ENCODE measurements at places on chromosomes 3 and 15.

DNA sequence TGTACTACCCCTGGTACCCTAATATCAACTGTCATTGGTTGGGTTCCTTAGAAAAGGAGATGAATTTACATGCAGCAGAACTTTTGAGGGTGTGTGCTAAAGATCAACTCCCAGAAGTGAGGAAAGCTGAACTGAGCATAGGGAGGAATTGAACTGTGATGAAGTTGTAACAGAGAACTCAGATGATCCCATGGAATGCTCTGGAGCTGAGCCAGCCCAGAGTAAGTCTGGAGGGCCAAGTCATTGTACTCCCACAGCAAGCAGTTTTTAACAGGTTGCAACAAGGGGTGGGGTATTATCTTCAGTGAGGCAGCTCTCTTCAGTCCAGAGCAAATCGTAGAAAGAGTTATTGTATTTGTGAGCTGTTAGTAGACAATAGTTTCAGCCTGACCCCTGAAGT, 572.3 kb downstream of the PYDC2 start:
- no peak for DNase-seq

GRCh38 chr3:31392568-31392967, 140.2 kb upstream of the STT3B start:
- DNase-seq = no peak

DNA sequence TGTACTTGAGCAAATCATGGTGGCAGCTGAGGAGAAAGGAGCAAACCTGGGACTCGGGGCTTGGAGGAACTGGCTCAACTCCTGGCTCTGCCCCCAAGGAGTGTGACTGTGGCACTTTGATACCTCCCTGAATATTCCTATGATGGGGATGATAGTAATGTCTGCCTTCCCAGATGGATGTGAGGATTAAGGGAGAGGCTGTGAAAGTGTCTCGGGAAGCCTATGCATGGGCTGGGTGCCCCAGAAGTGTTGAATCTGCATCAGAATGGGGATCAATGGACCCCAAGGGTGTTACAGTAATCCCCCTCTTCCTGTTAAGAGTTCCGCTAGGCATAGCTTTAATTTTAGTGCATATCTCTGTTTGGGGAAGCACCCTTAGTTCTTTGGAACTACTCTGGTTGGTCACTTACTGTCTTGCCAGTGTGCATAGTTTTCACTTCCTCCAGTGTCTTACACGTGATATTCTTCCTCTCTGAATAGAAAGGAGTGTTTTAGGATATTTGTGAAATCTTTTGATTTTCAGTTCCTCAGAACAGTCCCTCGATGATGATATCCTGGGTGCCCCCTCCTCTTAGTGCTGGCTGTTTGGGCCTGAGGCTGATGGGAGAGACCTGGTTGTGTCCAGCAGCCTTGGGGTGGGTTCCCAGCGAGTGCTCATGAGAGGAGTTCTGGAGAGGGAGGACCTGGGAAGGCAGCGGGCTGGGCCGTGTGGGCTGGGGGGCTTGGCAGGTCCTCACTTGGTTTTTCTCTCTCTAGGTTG, 97.5 kb downstream of the CHDH start:
- no peak for DNase-seq

GRCh38 chr3:122890720-122891220, 95.9 kb downstream of the SLC49A4 start:
- no peak for DNase-seq

DNA sequence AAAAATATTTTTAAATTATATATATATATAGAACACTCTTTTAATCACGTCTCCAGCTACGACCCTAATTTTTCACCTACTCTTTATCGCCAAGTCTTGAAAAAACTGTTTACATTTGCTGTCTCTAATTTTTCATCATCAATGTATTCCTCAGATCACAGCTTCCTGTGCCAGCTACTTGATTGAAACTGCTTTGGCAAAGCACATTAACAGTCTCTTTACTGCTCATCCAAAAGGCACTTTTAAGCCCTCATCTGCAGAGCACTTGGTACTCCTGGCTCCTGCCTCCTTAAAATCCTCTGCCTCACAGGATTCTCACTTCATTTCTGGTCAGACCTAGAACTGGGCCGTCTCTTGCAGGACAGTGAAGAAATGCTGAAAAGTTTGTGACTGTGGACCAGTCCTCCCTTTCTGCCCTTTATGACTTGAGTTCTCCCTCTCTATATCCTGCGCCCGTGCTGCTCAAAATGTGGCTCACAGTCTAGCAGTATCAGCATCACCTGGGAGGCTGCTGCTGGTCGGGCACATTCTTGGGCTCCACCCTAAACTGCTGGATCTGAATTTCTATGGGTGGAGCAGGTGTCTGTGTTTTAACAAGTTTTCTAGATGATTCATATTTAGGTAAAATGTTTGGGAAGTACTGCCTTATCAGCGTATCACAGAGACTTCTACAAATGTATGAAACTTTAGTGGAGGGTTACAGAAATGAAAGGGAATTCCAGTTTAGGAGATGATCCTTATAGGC, 196.8 kb downstream of the ADAMTSL3 start:
- DNase-seq = no peak

GRCh38 chr3:86782286-86782685, 208.7 kb downstream of the VGLL3 start:
- DNase-seq = no peak

DNA sequence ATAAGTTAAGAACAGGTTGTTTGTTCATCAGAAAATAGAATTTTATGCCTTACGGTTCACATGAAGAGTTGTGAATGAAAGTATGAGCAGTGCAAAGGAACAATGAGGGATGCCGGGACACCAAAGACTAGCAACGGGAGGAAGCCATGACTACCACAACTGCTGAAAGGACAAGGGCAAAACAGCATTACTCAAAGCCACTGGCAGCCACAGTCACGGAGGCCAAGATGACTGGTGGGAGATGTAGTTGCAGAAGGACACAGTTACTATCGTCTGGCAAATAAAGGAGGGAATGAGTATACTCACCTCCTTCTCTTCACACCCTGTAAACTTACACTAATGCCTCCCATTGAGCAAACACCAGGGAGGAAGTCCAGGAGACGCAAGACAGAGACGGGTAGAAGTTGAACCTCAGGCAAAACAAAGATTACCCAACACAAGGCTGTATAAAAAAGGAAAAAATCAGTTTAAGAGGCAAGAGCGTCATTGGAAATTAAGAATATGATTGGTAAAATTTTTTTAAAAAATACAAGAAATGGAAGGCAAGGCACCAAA, 675.5 kb downstream of the FHIT start:
- no peak for DNase-seq

DNA sequence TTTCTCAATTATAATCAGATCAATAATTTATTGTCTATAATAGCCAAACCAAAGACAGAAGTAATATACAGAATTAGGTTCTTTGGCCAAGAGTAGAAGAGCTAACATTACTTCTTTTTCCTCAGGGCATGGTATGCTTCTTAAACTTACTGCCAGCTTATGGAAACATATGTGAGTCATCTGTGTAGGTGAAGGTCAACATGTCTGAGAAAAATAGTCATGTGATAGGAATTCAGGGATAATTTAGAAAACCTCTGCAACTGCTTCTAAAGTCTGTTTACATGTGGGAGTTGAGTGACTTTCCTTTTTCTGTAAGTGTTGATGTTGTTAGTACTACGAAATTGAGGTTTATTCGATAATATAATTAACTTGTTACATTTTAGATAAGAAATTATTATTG, 19.2 kb upstream of the MAP6D1 start:
- DNase-seq = no peak

GRCh38 chr3:159038405-159038804, 236.6 kb downstream of the MFSD1 start:
- DNase-seq = no peak

DNA sequence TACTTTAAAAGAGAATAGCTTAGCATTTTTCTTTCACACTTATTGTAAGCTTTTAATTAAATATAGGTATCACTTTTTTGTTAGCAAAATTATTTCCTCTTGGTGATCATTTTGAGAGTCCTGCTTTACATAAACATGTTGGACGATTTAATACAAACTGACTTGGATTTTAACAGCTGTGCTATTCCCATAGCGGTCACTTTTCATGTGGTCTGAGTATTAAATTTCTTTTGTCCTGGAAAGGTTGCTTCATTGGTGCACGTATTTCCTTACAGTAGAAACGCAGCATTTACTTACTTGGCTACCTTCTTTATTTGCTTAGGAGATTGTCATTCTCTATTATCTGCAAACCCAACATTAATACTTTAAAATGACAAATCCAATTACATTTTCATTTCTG, 109.4 kb downstream of the ATG7 start:
- DNase-seq = no peak

DNA sequence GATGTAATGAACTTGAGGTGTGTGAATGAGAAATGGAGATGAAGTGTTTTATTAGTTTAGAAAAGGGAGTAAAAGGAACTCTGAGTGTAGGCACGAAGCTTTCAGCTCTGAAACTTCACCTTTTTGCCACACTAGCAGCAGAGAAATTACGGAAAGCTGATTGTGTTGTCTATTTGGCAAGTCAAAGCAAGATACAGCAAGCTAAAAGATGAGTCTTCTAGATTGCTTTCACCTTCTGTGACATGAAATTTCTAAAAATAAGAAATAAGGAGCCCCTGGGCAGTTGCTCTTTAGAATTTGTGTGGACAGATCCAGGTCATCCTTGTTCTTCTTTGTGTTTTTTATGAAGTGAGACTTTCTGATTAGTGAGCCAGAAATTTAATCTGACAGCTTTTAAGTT, 143.4 kb downstream of the FNDC3B start:
- DNase-seq = no peak

- DNase-seq = no peak
Observed at GRCh38 chr15:41231422-41232226, 556 bp downstream of the CHP1 start.

- DNase-seq = no peak
Observed at GRCh38 chr3:42535981-42536784, 33.7 kb downstream of the VIPR1 start.

GRCh38 chr3:154188846-154189245, 67.7 kb downstream of the ARHGEF26 start:
- no peak for DNase-seq

DNA sequence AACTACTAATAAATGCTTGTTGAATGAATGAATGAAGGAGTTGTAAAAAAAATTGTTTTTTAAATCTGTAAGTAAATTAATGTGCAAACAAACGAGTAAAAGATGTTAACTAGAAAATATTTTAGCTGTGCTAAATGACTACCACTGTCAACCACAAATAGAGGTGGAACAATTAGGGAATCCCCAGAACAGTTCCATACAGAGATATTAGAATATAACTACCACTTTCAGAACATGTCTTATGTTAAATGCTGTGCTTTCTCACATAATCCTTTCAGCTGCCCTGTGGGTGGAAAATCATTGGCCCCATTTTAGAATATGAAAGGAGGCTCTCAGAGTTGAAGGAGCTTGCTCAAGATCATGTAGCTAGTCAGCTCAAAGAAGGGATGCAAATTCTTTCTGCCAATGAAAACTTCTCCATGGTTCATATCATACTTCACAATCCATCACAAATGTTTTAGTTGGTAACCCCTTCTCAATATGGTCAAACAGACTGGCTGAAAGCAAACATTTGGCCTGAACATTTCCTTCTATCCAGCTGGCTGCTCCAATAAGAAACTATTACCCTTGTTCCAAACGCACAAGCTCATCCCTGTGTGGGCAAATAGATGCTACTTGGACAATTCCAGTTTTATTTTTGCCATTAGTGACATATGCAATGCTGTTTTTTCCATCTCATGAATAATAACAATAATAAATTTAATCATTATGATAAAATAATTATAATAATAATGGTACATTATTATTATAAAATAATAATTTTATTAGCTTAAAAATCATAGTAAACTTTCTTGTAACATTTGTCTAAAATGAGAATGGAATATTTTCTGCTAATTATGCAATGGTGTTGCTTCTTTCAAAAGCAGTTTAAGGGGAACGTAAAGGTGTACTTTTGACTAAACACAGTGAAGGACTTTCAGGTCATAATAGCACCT, 290.4 kb upstream of the STT3B start:
- no peak for DNase-seq

GRCh38 chr3:53740956-53741355, 105.3 kb downstream of the CHDH start:
- no peak for DNase-seq

DNA sequence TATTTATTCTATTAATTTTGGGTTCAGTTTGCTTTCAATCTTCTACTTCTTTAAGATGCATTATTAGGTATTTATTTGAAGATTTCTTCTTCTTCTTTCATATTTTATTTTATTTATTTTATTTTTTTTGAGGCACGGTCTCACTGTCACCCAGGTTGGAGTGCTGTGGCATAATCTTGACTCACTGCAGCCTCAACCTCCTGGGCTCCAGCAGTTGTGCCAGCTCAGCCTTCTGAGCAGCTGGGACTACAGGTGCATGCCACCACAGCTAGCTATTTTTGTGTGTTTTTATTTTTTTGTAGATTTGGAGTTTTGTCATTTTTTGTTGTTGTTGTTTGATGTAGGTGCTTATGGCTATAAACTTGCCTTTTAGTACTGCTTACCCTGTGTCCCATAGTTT, 543.2 kb upstream of the SGO1 start:
- DNase-seq = no peak

DNA sequence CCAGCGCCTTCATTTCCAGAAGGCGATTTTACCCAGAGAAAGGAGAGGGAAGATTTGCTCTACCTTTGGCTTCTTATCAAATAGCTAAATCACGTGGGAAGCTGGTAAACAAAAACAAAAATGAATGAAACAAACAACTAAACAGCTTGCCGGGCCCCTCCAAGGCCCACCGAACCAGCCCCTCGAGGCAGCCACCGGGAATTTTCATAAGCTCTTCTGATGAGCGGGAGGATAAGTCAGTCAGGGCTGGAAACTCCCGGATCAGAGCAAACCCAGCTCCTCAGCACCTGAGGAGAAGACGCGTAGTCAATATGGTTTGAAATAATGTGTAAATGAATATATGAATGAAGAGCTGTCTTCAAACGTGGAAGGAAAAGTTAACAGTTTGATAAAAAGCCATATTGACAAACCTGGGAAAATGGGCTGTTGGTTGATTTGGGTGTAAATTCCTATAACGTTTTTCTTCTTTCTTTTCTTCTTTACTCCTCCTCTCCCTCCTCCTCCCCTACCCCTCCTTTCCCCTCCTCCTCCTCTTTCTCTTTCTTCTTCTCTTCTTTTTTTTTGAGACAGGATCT, 10.7 kb downstream of the RPLP1 start:
- no peak for DNase-seq

DNA sequence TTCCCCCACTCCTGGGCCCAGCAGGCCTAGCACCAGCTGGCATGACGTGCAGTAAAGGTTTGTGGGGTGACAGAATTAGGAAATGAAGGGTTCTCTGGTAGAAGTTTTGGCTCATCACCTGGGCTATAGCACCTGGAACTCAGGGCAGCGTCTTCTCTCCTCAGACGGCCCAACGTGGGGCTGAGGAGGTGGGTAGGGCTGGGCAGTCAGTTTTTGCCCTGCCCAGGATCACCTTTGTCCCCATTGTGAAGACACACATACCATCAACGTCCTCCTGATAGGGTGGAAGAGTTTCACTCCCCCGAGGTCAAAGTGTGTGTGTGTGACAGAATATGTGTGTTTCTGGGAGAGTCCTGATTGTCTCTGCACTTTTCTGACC, 12.1 kb downstream of the KBTBD13 start:
- DNase-seq = no peak

- no peak for DNase-seq
Observed at GRCh38 chr3:72680766-72681165, 167.5 kb downstream of the SHQ1 start.
